ENCODE measurements at places on chromosomes 16 and 17. TPM values are rescaled to one million over a fixed set of nuclear protein-coding genes. Genes with fewer than 3 reads are reported as not detected.
A peak's percentile ranks its signal among the peaks of the same experiment; 100 is the strongest.

DNA sequence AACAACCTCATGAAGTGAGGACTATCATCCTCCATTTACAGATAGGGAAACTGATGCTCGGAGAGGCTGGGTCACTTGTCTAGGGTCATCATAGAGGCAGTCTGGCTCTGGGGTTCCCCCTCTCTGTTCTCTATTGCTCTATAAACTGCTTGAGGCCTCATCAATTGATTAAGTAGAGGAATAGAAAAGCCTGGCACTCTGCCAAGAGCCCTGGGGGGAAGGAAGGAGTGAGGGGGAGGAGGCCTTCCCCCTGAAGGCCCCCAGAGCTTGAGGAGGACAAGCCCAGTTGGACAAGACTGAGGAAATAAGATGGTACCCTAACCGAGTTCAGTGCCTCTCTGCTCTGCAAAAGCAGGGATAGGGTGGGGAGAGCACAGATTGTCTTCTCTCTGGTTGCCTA lies 21.0 kb downstream of the SDK2 start:
- no peak for DNase-seq

Gene ADAMTS18
- total RNA-seq, result not detected

Gene PLA2G10
- total RNA-seq, result not detected

Gene HIC1
- total RNA-seq, result 7.3 TPM

DNA sequence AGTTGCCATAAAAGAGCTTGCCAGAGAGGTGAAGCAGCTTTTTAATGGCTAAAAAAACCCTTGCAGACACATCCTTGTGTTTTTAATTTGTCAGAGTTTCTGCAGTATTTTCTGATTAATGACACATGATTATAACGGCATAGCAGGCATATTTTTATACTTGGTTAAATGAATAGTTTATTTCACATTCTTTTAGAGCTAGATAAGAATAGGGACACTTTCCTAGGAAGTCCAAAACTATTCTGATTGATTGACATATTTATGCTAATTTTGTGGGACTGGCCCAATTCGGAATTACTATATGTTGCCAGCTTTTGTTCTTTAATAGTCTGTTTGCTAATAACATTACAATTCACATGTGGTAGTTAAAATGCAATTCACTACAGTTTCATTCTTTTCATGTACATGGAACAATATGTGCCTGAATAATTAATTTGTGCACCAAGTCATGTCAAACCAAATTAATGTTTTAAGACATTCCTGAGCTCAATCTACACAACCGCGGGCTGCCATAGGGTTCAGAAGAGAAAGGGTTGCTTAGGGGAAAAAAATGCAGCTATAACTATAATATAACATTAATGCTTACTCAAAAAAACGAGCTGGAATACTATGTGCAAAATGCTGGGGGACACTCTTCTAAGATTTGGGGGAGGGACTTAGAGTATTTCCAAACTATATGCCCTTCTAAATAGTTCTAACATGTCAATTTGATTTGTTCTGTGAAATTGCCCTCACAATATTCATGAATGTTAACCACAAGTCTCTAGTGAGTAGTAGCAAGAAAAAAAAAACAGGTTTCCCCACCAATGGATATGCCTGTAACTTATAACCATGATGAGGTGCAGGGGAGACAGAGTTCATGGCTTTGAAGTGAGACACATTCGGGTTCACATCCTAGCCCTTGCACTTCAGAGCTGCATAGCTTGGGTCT lies 305.4 kb downstream of the CEP112 start:
- peak; percentile 3 for DNase-seq
